HCT116 (cell line): ENCODE measurements at places on chromosomes 2 and 18. TPM values are rescaled to one million over a fixed set of nuclear protein-coding genes. Genes with fewer than 3 reads are reported as not detected.

- H3K36me3 ChIP-seq = no peaks in the 10 kb centered on the region
- H3K4me3 ChIP-seq = no peak overlapping the region
- DNase-seq = no peak
- H3K27me3 ChIP-seq = peaks cover 5% of the 10 kb centered on the region; the same call in 1 of the 2 replicates
- H3K27ac ChIP-seq = no peak overlapping the region
These were observed 43.6 kb upstream of the OTOS start for GRCh38 chr2:240183875-240184590.

GRCh38 chr18:60649107-60649506, 276.5 kb upstream of the MC4R start:
- H3K4me1 ChIP-seq = no peaks in the 10 kb centered on the region
- DNase-seq = no peak
- H3K36me3 ChIP-seq = no peaks in the 10 kb centered on the region
- H3K27ac ChIP-seq = no peak overlapping the region

- H3K4me3 ChIP-seq = no peak overlapping the region
- no peak overlapping the region for H3K27ac ChIP-seq
- no peaks in the 10 kb centered on the region for H3K27me3 ChIP-seq
- peaks cover 27% of the 10 kb centered on the region for H3K4me1 ChIP-seq
- DNase-seq = peak; percentile 28
- no peaks in the 10 kb centered on the region for H3K36me3 ChIP-seq
These were observed 637.8 kb upstream of the CHAC2 start for GRCh38 chr2:53129851-53130250.

DNA sequence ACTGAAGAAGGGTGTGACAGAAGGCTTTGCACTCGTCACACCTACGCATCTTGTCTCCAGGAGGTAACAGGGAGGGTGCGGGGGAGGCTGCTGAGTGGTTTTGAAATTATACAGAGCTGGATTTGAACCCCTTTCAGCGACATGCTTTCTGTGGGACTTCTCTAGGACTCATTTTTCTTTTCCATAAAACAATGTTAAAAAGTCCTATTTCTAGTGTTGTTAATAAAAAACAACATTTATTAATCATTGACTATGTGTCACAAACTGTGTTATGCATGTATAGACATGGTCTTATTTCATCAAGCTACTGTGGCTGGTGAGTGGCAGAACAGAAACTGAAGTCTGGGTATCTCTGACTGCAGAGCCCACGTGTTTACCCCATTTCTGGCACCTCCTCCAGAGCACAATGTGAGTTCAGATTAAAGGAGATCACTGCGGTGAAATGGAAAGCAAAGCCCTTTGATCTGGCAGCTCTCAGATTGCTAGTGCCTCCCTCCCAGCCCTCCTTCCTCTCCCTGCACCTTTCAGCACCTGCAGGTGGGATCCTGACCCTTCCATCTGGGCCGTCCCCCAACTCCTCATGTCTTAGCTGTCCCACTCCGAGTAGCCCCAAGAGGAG, 315.5 kb upstream of the MYT1L start:
- H3K27ac ChIP-seq = no peak overlapping the region
- H3K4me1 ChIP-seq = no peaks in the 10 kb centered on the region
- no peak overlapping the region for H3K4me3 ChIP-seq
- no peaks in the 10 kb centered on the region for H3K27me3 ChIP-seq
- no peak for DNase-seq
- no peaks in the 10 kb centered on the region for H3K36me3 ChIP-seq

- DNase-seq = no peak
- no peak overlapping the region for H3K4me3 ChIP-seq
- no peak overlapping the region for H3K27ac ChIP-seq
- no peaks in the 10 kb centered on the region for H3K36me3 ChIP-seq
- H3K27me3 ChIP-seq = no peaks in the 10 kb centered on the region
These were observed 67.8 kb downstream of the CWC22 start for GRCh38 chr2:179939259-179939658.

DNA sequence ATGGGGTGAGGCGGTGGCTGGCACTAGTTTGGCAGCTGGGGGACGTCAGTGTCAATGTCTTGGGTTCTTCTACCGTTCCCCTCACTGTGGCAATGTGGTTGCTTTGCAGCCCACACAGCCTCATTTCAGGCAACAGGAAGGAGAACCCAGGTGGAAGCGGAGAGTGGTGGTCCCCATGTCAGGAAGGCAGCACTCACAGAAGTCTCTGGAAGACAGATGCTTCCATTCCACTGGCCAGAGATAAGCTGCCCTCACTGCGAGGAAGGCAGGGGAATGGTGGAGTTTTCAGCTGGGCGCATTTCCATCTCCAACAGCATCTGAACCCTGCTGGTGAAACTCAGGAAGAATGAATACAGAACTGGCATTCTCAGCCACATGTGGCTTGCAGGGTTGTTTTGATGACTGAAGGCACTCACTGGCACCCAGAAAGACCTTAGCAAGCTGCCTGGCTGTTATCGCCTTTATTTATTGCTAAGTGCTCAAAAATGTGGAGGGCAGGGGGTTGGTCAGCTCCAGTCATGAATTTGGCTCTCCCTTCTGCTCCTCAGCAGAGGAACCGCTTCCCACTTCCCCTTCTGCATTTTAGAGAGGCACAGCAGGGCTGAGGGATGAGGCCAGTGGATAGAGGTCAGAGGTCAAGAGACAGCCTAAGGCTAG, 19.4 kb downstream of the KCNIP3 start:
- no peaks in the 10 kb centered on the region for H3K27me3 ChIP-seq
- no peaks in the 10 kb centered on the region for H3K36me3 ChIP-seq
- no peak overlapping the region for H3K4me3 ChIP-seq
- peaks cover 12% of the 10 kb centered on the region; the same call in 1 of the 2 replicates for H3K4me1 ChIP-seq

DNA sequence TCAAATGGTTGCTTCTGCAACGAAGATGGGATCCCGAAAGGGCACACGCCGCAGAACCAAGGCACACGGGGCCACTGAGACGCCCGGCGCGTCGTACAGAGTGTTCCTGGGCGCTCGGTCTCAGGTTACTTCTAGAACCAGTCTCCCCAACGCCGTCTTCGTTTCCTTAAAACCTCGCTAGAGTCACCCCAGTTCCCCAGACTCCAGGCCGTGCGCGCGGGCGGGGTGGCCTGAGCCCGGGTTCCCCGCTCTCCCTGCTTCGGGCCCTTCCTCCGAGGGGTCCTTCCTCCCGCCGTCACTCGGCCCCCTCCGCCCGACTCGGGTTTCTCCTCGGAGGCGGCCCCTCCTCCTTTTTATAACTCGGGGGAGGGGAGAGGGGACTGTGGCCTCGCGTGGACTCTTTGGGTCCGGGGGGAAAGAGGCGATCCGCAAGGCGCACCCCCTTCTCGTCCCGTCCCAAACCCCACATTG, 774 bp upstream of the FZD7 start:
- DNase-seq = peak; percentile 16
- H3K27me3 ChIP-seq = no peaks in the 10 kb centered on the region
- H3K4me3 ChIP-seq = peak overlapping the region; percentile 72
- H3K36me3 ChIP-seq = no peaks in the 10 kb centered on the region

- H3K27ac ChIP-seq = no peak overlapping the region
- no peaks in the 10 kb centered on the region for H3K27me3 ChIP-seq
- H3K36me3 ChIP-seq = no peaks in the 10 kb centered on the region
- DNase-seq = no peak
- H3K4me3 ChIP-seq = no peak overlapping the region
These were observed 154.1 kb downstream of the GALNT14 start for GRCh38 chr2:30984148-30984547.

INPP5D gene
- 1.8 TPM for total RNA-seq

GRCh38 chr2:5954509-5954908, 262.3 kb downstream of the SOX11 start:
- no peak overlapping the region for H3K27ac ChIP-seq
- DNase-seq = no peak
- no peaks in the 10 kb centered on the region for H3K4me1 ChIP-seq
- no peaks in the 10 kb centered on the region for H3K36me3 ChIP-seq
- no peak overlapping the region for H3K4me3 ChIP-seq

- peak overlapping the region; percentile 73; the same call in 1 of the 2 replicates for H3K27ac ChIP-seq
- DNase-seq = peak; percentile 23
- no peaks in the 10 kb centered on the region for H3K27me3 ChIP-seq
- no peaks in the 10 kb centered on the region for H3K36me3 ChIP-seq
- peaks cover 34% of the 10 kb centered on the region for H3K4me1 ChIP-seq
- H3K4me3 ChIP-seq = no peak overlapping the region
These were observed 392.7 kb upstream of the FANCL start for GRCh38 chr2:58633613-58634365.

GCG gene
- total RNA-seq = not detected

GNLY gene
- total RNA-seq = 0.74 TPM

IL1A gene
- 0.10 TPM for total RNA-seq

TMSB10 gene
- total RNA-seq = 2,677 TPM

SPC25 gene
- 29.8 TPM for total RNA-seq

MAL gene
- total RNA-seq = not detected

- DNase-seq = no peak
- H3K4me3 ChIP-seq = no peak overlapping the region
- H3K27ac ChIP-seq = no peak overlapping the region
- no peaks in the 10 kb centered on the region for H3K27me3 ChIP-seq
These were observed 201.0 kb downstream of the SMAD7 start for GRCh38 chr18:48749768-48750167.

EGR4 gene
- total RNA-seq = 0.37 TPM

ACMSD gene
- total RNA-seq = not detected

GRCh38 chr2:14944562-14945346, 312.2 kb downstream of the LRATD1 start:
- no peak overlapping the region for H3K4me3 ChIP-seq
- H3K4me1 ChIP-seq = no peaks in the 10 kb centered on the region
- DNase-seq = peak; percentile 29
- no peak overlapping the region for H3K27ac ChIP-seq
- no peaks in the 10 kb centered on the region for H3K27me3 ChIP-seq

CNRIP1 gene
- total RNA-seq = not detected

APCDD1 gene
- total RNA-seq = not detected

CRYBA2 gene
- not detected for total RNA-seq

DNA sequence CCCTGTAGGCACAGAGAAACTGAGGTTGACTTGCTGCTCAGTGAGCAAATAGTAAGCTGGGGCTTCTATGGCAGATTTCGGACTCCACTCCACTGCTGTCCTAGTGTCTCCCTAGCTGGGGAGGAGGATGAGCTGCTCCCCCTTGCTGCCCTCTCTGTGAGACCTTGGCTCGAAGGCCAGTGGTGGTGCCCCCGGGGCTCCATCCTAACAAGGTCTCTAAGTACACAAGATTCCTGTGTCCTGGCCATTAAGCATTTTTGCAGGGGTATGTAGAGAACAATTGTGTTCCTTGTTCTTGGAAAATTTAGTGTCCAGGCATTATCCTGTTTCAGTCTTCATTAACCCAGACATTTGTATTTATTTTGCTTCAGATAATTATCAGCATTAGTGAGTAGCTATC, 21.3 kb upstream of the BCL2L11 start:
- DNase-seq = no peak
- H3K27me3 ChIP-seq = no peaks in the 10 kb centered on the region
- peaks cover 14% of the 10 kb centered on the region for H3K4me1 ChIP-seq
- no peak overlapping the region for H3K4me3 ChIP-seq
- no peak overlapping the region for H3K27ac ChIP-seq

GRCh38 chr2:130156624-130157004, 11.7 kb upstream of the CCDC74B start:
- H3K36me3 ChIP-seq = no peaks in the 10 kb centered on the region
- no peak overlapping the region for H3K4me3 ChIP-seq
- DNase-seq = no peak
- H3K4me1 ChIP-seq = no peaks in the 10 kb centered on the region
- no peaks in the 10 kb centered on the region for H3K27me3 ChIP-seq
- H3K27ac ChIP-seq = no peak overlapping the region

CCDC85A gene
- total RNA-seq = 0.10 TPM

DNA sequence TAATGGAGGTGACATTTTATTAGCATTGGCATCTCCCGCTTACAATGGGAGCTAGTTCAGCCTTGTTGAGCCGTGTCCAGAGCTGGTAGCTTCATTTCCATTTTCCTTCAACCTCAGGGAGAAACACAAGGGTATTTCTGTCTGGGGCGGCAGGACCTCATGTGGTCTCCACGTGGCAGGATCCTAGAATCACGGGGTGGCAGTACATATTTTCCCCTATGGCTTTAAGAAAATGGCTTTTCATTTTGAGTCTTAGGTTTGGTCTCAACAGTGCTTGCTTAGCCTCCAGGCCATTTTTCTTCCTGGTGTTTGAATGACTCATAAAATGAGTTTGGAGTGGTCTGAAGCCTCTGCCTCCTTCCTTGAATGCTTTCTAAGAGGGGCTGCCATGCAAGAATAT, 20.3 kb downstream of the CABLES1 start:
- no peaks in the 10 kb centered on the region for H3K27me3 ChIP-seq
- H3K4me1 ChIP-seq = no peaks in the 10 kb centered on the region
- H3K4me3 ChIP-seq = no peak overlapping the region

RESP18 gene
- not detected for total RNA-seq

GRCh38 chr2:16141641-16141921, 201.2 kb downstream of the MYCN start:
- no peak for DNase-seq
- no peaks in the 10 kb centered on the region; the same call in 1 of the 2 replicates for H3K36me3 ChIP-seq
- no peaks in the 10 kb centered on the region for H3K4me1 ChIP-seq
- peaks cover 3% of the 10 kb centered on the region; the same call in 1 of the 2 replicates for H3K27me3 ChIP-seq
- no peak overlapping the region for H3K27ac ChIP-seq

GRCh38 chr2:100673691-100674485, 111.1 kb downstream of the PDCL3 start:
- DNase-seq = no peak
- H3K27me3 ChIP-seq = no peaks in the 10 kb centered on the region
- H3K4me3 ChIP-seq = no peak overlapping the region
- no peaks in the 10 kb centered on the region for H3K36me3 ChIP-seq
- no peak overlapping the region for H3K27ac ChIP-seq

SPP2 gene
- not detected for total RNA-seq

- no peak for DNase-seq
- no peak overlapping the region for H3K4me3 ChIP-seq
- no peaks in the 10 kb centered on the region for H3K27me3 ChIP-seq
- no peaks in the 10 kb centered on the region for H3K36me3 ChIP-seq
- H3K4me1 ChIP-seq = peaks cover 44% of the 10 kb centered on the region
These were observed 1.7 kb upstream of the CNNM4 start for GRCh38 chr2:96758987-96759386.

- H3K27ac ChIP-seq = no peak overlapping the region
- no peaks in the 10 kb centered on the region for H3K4me1 ChIP-seq
- DNase-seq = no peak
These were observed 57.0 kb upstream of the CD226 start for GRCh38 chr18:70004696-70005095.
